ENCODE measurements at places on chromosomes 7 and 10.

DNA sequence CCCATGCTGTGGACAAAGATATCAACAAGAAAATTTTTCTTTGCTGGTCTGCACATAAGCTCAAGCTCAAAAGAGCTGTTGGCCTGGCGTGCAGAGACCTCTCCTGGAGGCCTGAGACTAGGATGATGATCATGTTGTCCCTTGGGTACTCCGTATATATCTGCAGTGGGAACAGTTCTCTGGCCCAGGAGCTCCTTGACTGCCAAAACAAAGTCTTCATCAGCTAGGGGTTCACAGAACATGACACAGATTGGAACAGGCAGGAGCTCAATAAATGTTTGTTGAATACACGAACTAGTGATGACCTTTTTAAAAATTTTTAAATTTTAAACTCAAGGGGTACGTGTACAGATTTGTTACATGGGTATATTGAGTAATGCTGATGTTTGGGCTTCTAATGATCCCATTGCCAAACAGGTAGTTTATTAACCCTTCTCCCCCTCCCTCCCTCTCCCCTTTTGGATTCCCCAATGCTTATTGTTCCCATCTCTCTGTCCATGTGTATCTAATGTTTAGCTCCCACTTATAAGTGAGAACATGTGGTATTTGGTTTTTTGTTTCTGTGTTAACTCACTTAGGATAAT, 49.1 kb downstream of the ZNF783 start:
- DNase-seq = no peak

GRCh38 chr10:70932392-70933196, 44.2 kb upstream of the PCBD1 start:
- DNase-seq = no peak

DNA sequence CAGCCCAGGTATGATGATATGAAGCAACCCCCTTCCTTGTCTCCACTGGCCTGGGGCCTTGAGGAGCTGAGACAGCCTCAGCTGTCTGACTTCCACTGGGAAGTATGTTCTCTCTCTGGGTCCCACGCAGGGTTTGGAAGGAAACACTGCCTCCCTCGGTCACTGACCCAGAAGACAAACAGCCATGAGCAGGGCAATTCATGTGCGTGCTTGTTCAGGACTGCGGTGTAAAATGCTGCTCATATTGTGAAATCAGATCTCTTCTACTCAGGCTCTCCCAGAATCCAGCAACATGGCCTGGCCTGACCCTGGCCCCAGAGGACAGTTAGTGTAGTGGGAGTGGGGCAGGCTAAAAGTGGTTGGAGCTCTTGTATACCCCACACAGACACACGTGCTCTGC, 2.8 kb downstream of the CLCN1 start:
- no peak for DNase-seq

GRCh38 chr7:156907656-156908055, 14.7 kb upstream of the LMBR1 start:
- no peak for DNase-seq

GRCh38 chr7:33536398-33537103, 368.8 kb upstream of the BMPER start:
- no peak for DNase-seq

DNA sequence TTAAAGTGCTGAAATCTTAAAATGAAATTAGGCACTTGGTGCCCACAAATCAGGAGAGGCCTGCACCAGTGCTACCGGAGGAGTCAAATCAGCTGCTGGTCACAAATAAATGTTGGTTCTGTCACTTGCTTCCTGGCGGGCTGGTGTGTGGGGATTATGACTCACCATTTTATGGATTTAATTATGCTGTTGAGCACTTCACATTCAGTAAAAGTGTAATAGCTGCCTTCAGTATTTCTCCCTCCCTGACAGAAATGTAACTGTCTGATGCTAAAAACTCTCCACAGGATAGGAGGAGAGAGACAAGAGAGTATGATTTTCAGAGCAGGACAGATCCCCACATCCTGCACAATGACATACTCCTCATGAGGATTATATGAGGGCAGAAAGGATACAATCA, 186.0 kb downstream of the JAZF1 start:
- no peak for DNase-seq

GRCh38 chr10:33377658-33378025, 43.2 kb upstream of the NRP1 start:
- no peak for DNase-seq

GRCh38 chr10:60473557-60473956, 83.9 kb upstream of the ANK3 start:
- no peak for DNase-seq
